ENCODE measurements at places on chromosomes 3 and 15.

DNA sequence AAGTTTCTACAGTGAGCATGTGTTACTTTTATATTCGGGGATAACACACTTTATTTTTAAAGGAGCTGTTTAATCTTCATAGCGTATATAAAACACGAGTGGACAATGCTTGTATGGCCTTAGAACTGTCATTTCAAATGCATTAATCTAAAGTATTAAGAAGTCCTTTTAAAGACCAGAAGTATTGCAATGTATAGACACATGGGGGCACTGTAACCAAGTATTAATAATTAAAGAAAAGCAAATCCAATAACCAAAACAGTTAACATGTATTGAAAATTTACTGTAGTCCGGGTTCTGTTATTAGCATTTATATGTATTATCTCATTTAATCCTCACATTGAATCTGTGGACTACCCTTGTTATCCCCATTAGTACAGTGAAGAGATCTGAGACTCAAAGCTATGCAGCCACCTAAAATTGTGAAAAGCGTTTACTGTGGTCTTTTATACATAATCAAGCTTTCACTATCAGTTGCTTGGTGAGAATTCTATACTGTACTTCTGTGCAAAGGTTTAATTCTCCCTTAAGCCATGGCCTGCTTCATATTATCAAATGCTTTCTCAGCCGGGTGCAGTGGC lies 10.1 kb downstream of the ARL14 start:
- DNase-seq, result no peak

- no peak for DNase-seq
Observed at GRCh38 chr3:124442463-124442862, 287.8 kb upstream of the UMPS start.

DNA sequence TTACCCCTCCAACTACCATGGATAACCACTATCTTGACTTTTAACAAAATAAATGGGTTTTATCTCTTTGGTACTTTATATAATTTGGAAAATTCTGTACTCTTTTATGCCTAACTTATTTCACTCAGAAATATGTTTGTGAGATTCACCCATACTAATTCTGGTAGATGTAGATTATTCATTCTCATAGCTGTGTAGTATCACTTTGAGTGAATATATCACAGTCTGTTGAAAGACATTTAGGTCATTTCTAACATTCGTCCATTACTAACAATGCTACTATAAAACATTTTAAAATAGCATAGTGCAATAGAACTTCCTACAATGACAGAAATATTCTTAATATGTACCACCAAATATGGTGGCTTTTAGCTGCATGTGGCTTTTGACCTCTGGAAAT lies 542.4 kb downstream of the RBMS3 start:
- no peak for DNase-seq

DNA sequence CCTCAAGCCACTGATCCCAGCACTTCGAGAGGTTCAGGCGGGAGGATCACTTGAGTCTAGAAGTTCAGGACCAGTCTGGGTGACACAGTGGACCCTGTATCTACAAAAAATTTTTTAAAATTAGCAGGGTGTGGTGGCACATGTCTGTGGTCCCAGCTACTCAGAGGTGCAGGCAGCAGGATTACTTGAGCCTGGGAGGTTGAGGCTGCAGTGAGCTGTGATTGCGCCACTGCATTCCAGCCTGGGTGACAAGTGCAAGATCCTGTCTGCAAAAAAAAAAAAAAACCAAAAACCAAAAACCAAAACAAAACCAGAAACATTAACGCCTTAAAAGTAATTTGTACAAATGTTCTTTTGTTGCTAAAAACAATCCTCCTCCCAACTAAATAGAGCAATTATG lies 27.9 kb upstream of the SLC12A8 start:
- no peak for DNase-seq

DNA sequence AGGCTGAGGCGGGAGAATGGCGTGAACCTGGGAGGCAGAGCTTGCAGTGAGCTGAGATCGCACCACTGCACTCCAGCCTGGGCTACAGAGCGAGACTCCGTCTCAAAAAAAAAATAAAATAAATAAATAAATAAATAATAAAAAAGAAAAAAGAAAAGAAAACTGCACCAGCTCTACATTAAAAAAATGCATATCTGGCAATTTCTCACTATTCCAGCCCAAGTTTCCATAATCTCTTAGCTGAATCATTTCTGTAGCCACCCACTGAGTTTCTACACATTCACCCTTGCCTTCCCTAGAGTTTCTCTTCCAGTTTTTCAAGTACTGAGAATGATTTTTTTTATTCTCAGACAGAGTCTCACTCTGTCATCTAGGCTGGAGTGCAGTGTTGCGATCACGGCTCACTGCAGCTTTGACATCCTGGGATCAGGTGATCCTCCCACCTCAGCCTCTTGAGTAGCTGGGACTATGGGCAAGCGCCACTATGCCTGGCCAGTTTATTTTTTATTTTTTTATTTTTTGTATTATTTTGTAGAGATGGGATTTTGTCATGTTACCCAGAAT lies 24.5 kb upstream of the SLC7A14 start:
- DNase-seq, result no peak

DNA sequence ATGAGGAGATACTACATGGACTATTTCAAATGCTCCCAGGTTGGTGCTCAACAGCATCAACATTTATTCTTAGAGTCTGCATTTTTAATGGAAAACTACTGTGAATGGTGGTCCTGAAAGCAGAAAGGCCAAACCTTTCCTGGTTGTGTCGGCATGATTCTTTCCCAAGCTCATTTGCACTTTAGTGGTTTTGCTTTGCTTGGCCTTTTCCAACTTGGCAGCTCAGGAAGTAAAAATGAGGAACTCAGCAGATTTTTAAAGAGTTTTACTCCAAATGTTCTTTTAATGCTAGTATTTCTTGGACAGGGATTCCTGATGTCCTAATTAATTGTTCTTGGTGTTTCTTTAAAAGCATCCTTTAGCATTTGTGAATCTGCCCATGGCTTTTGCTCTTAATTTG lies 197.4 kb downstream of the SLC9A9 start:
- DNase-seq, result no peak

- no peak for DNase-seq
Observed at GRCh38 chr15:94370936-94371285, 139.6 kb downstream of the MCTP2 start.

- no peak for DNase-seq
Observed at GRCh38 chr3:156620260-156620659, 54.1 kb upstream of the TIPARP start.

DNA sequence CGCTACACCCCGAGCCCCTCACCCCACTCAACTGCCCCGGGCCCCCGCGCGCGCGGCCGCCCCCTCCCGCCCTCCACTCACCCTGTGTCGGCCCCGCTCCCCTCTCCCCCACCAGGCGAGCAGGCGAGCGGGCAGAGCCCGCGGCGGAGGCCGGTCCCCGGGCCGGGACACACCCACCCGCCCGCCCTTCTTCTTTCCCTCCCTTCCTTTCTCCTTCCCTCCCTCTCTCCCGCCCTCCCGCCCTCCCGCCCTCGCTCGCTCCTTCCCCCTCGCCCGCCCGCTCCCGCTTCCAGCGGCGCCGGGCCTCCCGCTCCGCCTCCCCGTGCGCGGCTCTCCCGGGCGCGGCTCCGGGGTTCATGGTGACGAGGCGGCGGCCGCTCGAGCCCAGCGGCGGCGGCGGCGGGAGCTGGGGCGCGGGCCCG lies at the start of gene CTDSPL:
TSS of gene CTDSPL (plus strand) at position 261 of the 422 bp plus-strand sequence. CDS start 320 bp downstream, outside the sequence.
- no peak for DNase-seq

- DNase-seq, result no peak
Observed at GRCh38 chr15:49649987-49650386, 29.1 kb downstream of the DTWD1 start.

- DNase-seq, result no peak
Observed at GRCh38 chr15:32794973-32795372, 77.2 kb downstream of the GREM1 start.

- peak; percentile 2 for DNase-seq
Observed at GRCh38 chr15:64651601-64652191, 123.7 kb downstream of the RBPMS2 start.

- DNase-seq, result no peak
Observed at GRCh38 chr3:136075811-136076210, 110.3 kb downstream of the PPP2R3A start.

- no peak for DNase-seq
Observed at GRCh38 chr3:195149292-195150030, 121.5 kb downstream of the XXYLT1 start.

GRCh38 chr15:63203451-63204090 lies 14.2 kb downstream of the RAB8B start:
- DNase-seq, result no peak

- no peak for DNase-seq
Observed at GRCh38 chr15:74390647-74391288, 23.3 kb upstream of the CYP11A1 start.

DNA sequence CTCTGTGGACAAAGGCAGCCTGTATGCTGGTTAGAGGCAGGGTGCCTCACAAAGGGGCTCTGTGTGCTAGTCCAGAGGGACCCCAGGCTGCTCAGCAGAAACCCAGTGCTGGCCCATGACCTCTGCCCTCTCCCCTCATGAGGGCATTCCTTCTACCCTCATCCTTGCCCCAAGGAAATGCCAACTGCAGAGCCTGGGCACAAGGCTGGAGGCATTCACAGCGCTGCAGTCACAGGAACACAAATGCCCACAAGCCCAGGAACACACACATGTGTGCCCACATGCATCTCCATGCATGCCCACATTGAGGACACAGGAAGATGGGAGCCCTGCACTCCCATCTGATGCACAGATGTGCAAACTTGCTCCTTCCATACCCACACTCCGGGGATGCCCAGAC lies 3.8 kb downstream of the INKA1 start:
- DNase-seq, result no peak

GRCh38 chr3:48748754-48749153 lies 31.7 kb upstream of the IP6K2 start:
- DNase-seq, result no peak

DNA sequence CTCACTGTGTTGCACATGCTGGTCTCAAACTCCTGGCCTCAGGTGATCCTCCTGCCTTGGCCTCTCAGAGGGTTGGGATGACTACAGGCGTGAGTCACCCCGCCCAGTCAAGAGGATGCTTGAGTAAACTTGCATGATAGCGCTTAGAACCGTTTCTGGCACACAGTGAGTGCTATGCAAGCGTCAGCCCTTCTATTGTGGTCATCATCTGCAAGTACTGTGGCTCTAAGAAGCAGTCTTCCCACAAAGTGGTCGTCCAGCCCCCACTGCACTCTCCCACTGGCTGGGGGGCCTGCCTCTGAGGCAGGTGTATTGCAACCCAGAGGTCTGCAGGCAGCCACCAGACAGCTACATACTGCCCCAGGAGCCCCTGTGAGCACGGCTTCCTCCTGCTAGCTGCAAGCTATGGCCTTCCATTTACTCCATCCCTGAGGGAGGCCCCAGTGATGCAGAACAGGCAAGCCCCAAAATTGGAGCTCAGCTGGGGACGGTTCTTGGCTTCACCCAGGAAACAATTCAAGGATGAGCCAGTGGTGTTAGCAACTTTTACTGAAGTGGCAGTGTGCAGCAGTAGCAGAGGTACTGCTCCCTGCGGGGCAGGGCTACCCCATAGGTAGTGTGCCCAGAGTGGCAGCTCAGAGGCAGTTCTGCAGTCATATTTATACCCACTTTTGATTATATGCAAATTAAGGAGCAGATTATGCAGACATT lies 95.4 kb downstream of the LSM3 start:
- no peak for DNase-seq

- no peak for DNase-seq
Observed at GRCh38 chr15:70264738-70265465, 167.2 kb upstream of the TLE3 start.

DNA sequence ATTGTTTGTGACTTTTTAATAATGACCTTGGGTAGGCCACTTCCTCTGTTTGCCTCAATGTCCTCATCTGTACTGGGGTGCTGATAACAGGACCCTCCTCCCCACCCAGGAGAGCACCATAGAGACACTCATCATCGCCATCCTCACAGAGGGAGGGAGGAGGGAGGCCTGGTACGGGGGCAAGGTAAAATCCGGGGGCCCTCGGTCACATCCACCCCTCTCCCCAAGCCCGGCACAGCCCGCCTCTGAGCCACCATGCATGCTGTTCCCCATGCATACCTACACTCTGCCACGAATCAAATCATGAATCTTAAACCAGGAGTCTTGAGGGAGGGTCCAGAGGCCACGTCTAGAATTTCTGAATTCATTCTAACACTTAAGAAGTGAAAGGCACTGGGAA lies 74.9 kb upstream of the IQSEC1 start:
- DNase-seq, result no peak

- no peak for DNase-seq
Observed at GRCh38 chr3:31562525-31562924, 29.8 kb downstream of the STT3B start.

DNA sequence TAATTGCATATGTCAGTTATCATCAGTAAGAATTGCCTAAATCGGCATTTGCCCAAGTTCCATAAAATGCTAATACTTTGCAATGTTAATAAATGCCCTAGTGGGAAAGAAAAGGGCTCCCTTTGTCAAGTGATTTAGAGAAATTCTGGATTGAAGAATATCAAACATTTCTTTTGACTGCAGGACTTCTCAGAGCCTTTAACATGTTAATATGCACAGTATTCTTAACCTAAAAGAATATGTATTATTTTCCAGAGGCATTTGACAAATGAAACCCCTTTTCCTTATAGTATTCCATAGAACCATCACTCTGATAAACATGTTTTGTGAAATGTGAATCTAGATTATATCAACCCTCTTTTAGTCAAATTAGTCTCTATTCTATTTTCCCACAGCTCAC lies 452.2 kb upstream of the WNT5A start:
- DNase-seq, result no peak

- DNase-seq, result no peak
Observed at GRCh38 chr15:80940331-80940730, 49.3 kb downstream of the MESD start.

- no peak for DNase-seq
Observed at GRCh38 chr3:121896823-121897222, 2.6 kb downstream of the SLC15A2 start.

DNA sequence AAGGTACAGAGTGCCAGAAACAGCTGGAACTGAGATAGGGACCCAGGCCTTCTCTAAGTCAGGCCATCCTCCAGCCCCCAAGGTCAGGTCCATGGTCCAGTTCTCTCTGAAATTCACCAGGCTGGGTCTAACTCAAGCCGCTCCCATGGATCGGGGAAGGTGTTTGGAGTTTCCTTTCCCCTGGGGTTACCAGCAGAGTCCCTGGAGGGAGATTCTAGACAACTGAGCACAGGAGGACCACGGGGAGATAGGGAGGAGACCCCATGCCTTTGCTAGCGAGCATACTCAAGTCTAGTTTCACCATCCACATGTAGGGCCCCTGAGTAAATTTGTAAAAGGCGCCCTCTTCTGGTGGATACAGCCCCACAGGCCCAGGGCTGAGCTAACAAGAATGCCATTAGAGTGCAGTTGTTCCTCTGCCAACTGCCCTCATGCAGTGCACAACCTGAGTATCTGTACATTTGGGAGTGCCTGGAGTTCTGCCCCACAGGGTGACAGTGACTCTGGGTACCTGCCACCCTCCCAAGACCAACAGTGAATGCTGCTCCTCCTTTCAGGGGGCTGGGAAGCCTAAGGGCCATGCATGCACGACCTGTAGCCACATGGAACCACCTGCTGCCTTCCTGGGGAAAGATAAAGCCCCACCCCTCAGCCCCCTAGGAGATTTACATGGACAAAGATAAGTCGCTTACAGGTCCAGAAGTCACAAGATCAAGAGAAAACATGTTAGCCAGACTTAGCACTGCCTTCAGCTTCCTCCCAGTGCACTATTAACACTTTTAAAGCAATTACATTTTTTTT lies 89.0 kb downstream of the IQSEC1 start:
- DNase-seq, result peak; percentile 45

GRCh38 chr3:48240000-48240963 lies 622 bp upstream of the ZNF589 start:
- no peak for DNase-seq

Data from NCI-H1092 (cell line).